ENCODE measurements at places on chromosomes 16 and 17.
A peak's percentile ranks its signal among the peaks of the same experiment; 100 is the strongest.

GRCh38 chr17:3982113-3982512 lies 17.9 kb upstream of the ATP2A3 start:
- no peak for DNase-seq

DNA sequence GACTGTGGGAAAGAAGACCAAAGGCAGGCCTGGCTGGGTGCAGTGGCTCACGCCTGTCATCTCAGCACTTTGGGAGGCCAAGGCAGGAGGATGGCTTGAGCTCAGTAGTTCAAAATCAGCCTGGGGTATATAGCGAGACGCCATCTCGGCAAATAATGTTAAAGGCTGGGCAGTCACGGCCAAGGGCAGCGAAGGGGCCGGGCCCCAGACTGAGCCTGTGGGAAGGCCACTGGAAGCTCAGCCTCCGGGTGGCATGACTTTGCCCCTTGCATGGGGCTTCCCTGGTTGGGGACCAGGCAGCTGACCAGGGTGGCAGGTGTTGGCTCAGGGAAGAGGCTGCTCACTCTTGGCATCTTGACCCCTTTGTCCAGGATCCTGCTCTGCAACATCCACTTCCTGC lies 14.0 kb upstream of the CD300LD start:
- no peak for DNase-seq

DNA sequence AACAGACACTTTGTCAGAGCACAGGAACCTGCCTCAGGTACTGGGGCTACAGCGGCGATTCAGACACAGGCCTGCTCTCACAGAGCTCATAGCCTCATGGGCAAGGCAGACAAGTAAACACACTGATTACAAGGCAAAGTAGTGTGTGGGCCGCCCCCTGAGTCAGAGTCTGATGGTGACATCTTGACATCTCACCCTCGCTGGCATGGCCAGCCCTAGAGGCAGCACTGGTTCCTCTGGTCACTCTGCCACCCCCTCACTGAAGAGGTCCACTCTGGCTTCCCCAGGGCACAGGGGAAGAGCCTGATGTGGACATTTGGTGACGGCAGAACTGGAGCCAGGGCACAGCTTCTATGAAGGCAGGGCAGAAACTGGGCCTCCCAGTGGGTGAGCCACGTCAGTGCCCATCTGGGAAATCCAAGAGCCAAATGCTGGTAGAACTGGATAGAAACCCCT lies 32.9 kb upstream of the TOB1 start:
- DNase-seq = no peak

GRCh38 chr16:87860553-87861299 lies 8.6 kb downstream of the SLC7A5 start:
- DNase-seq = no peak

GRCh38 chr17:77802811-77803220 lies 155.7 kb upstream of the TNRC6C start:
- DNase-seq = peak; percentile 36
